ENCODE measurements at places on chromosomes 5 and 9.

- DNase-seq = no peak
These were observed 214.3 kb downstream of the ARRDC3 start for GRCh38 chr5:91168859-91169258.

GRCh38 chr5:73968729-73969128, 342.7 kb downstream of the ARHGEF28 start:
- peak; percentile 13 for DNase-seq

- DNase-seq = peak; percentile 59
These were observed 36.6 kb upstream of the MYORG start for GRCh38 chr9:34413231-34413852.

DNA sequence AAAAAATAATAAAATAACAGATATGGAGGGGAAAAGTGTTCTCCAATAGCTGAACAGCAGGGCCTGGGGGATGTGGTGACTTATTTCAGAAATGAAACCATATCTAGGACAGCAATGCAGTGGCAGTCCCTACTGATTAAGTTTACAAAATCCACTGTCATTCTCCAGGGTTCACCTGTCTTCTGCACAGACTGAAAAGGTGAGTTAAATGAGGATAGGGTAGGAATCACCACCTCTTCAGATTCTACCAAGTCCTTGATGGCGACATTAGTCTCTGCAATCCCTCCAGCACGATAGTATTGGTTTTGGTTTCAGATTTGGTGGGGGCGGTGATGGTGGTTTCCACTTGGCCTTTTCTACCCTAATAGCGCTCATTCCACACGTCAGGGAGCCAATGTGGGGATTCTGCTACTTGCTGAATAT, 32.3 kb upstream of the NPM1 start:
- no peak for DNase-seq

GRCh38 chr9:129550199-129550839, 70.6 kb downstream of the C9orf50 start:
- DNase-seq = peak; percentile 95

All from GM03348 (cell line).